ENCODE measurements at places on chromosomes 3 and 15. TPM values are rescaled to one million over a fixed set of nuclear protein-coding genes. Genes with fewer than 3 reads are reported as not detected.

The BNC1 gene
- total RNA-seq: not detected

The NR2E3 gene
- total RNA-seq: not detected

The ITIH4 gene
- 38.5 TPM for total RNA-seq

DNA sequence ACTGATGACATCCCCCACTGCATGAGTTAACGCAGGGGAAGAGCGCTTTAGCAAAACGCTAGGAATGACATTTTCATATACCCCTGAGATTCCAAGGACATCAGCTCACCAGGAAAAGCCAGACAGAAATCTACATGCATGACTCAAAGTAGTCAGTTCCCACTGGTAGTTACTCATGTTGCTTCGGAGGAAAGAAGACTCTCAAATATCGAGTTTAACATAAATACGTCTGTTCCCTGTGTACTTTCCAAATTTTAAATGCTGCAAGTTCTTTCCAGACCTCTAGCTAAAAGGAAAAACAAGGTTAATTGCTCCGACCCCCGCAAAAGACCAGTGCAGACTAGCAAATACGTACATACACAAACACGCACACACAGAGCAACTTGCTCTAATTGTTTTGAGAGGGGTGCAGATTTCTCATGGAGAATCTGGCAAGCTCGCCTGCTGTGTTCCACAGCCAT, 115.4 kb upstream of the PRICKLE2 start:
- no peaks in the 10 kb centered on the region for H3K27me3 ChIP-seq
- no peak overlapping the region for H3K4me3 ChIP-seq
- DNase-seq: no peak
- H3K36me3 ChIP-seq: no peaks in the 10 kb centered on the region
- no peak overlapping the region for H3K27ac ChIP-seq

The KNG1 gene
- total RNA-seq: not detected

The CYP11A1 gene
- not detected for total RNA-seq

The SOX14 gene
- not detected for total RNA-seq

The CFAP161 gene
- total RNA-seq: not detected

- no peak overlapping the region for H3K27ac ChIP-seq
- no peak overlapping the region for H3K4me3 ChIP-seq
- DNase-seq: no peak
- H3K36me3 ChIP-seq: no peaks in the 10 kb centered on the region
- no peaks in the 10 kb centered on the region for H3K4me1 ChIP-seq
- no peaks in the 10 kb centered on the region for H3K27me3 ChIP-seq
Observed at GRCh38 chr3:52167240-52167639, 13.0 kb upstream of the POC1A start.

The SPTBN5 gene
- total RNA-seq: 1.4 TPM

DNA sequence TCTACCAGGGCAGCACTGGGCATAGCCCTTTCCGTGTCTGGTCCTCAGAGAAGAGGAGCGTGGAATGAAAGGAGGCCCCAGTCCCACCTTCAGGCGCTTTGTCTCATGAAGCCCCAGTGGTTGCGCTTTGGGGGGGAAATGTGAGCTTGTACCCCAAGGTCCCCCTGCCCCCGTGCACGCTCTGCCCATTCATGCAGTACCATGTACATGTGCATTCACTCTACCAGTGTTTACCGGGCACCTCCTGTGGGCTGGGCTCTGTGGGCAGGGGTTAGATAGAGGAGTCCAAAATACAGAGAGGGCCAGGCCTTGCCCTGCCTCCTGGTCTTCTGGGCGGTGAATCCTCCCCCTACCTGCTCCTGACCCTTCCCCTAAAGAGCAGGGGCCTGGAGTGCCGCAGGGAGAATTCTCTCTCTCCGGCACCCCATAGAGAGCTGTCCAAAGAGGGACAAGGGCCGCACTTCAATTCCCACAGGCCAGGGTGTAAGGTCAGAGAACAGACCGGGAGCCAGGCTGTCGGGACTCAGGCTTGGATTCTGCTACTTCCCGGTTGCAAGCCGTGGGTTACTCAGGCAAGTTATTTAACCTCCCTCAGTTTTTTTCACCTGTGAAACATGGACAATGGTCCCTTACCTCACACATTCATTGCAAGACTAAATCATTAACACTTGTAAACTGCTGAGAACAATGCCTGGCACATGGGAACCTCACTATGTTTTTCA, 153.4 kb downstream of the MEGF11 start:
- no peaks in the 10 kb centered on the region for H3K4me1 ChIP-seq
- H3K27ac ChIP-seq: no peak overlapping the region
- H3K27me3 ChIP-seq: no peaks in the 10 kb centered on the region
- H3K4me3 ChIP-seq: no peak overlapping the region

DNA sequence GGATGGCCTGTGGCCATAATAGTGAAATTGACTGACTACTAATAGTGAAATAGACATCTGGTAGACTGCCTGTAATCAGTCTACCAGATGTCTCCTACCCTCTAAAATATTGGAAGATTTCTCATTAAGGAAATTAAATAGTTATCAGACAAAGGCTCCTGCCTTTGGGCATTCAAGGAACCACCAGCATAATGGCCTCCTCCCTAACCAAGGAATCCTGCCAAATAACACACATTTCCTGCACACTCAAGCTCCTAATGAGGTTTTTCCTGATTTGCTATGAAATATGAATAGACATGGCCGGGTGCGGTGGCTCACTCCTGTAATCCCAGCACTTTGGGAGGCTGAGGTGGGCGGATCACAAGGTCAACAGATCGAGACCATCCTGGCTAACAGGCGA, 14.6 kb downstream of the NUSAP1 start:
- H3K4me1 ChIP-seq: no peaks in the 10 kb centered on the region
- peaks cover 1% of the 10 kb centered on the region for H3K36me3 ChIP-seq
- H3K27me3 ChIP-seq: no peaks in the 10 kb centered on the region

The SH2D7 gene
- total RNA-seq: not detected

- H3K36me3 ChIP-seq: no peaks in the 10 kb centered on the region
- no peak for DNase-seq
- no peak overlapping the region for H3K4me3 ChIP-seq
- H3K27ac ChIP-seq: no peak overlapping the region
Observed at GRCh38 chr3:120622457-120622856, 26.3 kb downstream of the NDUFB4 start.

DNA sequence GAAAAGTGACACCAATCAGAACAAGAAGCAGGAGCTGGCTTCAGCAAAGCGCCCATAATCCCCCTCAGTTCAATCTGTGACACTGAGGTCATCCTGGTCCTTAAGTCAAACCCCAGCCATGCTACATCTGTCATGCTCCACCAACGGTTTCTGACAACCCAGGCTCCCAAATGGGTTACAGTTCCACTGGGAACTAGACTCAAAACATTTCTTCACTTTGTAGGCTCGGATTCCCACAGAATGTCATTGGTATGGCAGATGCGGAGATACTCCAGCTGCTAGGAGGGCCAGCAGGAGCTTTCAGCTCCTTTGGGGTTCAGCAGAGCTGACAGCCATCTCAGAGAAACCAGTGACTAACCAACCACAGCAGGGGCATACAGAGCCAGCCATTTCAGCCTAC, 48.9 kb downstream of the SUMF1 start:
- H3K4me1 ChIP-seq: no peaks in the 10 kb centered on the region
- peaks cover 8% of the 10 kb centered on the region for H3K36me3 ChIP-seq
- H3K27me3 ChIP-seq: no peaks in the 10 kb centered on the region
- no peak overlapping the region for H3K4me3 ChIP-seq

- no peak overlapping the region for H3K4me3 ChIP-seq
- no peak overlapping the region for H3K27ac ChIP-seq
- peaks cover 6% of the 10 kb centered on the region for H3K27me3 ChIP-seq
- H3K36me3 ChIP-seq: no peaks in the 10 kb centered on the region
- no peak for DNase-seq
- peaks cover 9% of the 10 kb centered on the region for H3K4me1 ChIP-seq
Observed at GRCh38 chr3:48426401-48426909, 3.4 kb downstream of the PLXNB1 start.

DNA sequence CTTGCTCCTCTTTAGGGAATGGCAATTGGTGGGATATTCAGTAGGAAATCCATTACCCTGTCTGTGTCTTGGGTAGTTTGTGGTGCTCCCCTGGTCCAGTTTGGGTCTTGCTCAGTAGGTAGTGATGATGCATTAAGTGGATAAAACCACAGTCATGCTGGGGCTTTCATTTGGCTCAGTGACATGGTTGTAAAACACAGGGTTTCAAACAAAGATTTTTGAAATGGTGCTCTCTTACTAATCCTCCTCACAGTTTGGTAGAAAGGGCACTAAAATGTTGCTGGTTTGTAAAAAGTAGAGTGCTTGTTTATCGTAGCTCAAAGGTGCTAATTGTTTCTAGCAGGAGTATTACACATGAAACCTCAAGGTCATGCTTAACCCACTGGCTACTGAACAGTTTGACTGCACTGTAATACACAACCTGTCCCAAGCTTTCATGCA, 22.9 kb downstream of the BBX start:
- DNase-seq: no peak
- H3K4me1 ChIP-seq: no peaks in the 10 kb centered on the region
- H3K4me3 ChIP-seq: no peak overlapping the region
- no peak overlapping the region for H3K27ac ChIP-seq
- no peaks in the 10 kb centered on the region for H3K27me3 ChIP-seq

DNA sequence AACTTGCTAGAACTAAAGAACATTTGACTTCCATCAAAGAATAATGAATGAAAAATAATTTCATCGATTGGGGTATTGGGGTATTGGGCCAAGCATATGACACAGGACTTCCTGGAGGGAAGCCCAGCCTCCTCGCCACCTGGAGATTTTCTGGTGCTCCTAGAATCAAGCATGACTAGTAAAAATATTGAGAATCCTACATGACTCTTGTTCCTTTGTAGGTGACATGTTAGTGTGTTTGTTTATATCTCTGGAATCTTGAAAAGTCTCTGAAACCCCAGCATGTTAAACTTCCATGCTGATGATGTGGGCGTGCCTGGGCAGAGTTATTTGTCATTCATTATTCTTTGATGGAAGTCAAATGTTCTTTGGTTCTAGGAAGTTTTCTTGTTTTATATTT, 90.1 kb upstream of the EPHB3 start:
- H3K4me3 ChIP-seq: no peak overlapping the region
- H3K27ac ChIP-seq: no peak overlapping the region
- no peak for DNase-seq
- H3K27me3 ChIP-seq: no peaks in the 10 kb centered on the region

The DLL4 gene
- total RNA-seq: 0.36 TPM

DNA sequence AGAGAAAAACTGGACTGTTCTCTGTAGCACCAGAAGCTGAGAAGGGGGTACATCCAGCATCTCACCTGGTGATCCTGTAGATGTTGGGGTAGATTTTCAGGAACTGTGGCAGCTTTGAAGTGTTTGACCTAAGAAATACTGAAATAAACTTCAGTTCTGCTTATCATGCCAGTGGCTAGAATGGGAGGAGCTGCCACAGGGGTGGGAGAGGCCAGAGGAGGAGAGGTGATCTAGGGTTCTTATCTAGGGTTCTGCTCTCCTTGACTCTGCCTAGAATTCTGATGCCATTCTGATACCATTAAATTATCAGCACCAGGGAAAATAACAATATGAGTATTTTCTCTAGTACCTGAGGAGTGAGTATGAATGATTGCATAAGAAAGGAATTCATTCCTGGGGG, 10.2 kb upstream of the CPOX start:
- no peaks in the 10 kb centered on the region for H3K4me1 ChIP-seq
- DNase-seq: no peak
- no peak overlapping the region for H3K27ac ChIP-seq
- H3K27me3 ChIP-seq: no peaks in the 10 kb centered on the region
- no peak overlapping the region for H3K4me3 ChIP-seq

The SLC12A8 gene
- 0.95 TPM for total RNA-seq

DNA sequence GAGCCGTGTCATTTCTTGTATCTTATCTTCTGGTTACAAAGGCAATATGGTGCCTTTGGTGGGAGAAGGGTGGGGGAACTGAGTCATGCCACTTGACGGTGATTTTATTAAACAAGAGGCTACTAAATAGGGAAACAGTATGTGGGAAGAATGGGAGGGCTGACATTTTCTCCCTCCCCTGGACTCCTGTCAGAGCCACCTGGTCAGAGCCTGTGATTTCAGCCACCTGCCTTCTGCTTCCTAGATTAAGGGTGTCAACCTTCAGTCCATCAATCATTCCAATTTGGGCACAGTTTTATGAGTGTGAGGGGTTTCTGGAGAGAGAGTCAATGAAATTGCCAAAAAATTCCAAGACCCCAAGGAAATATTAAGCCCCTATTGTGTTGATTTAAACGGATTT, 87.4 kb downstream of the CHDH start:
- H3K27me3 ChIP-seq: no peaks in the 10 kb centered on the region
- DNase-seq: no peak
- no peak overlapping the region for H3K27ac ChIP-seq
- H3K4me3 ChIP-seq: no peak overlapping the region
- peaks cover 5% of the 10 kb centered on the region for H3K4me1 ChIP-seq

GRCh38 chr3:132730891-132731580, 8.8 kb upstream of the NPHP3 start:
- H3K27me3 ChIP-seq: no peaks in the 10 kb centered on the region
- no peak for DNase-seq
- no peak overlapping the region for H3K27ac ChIP-seq
- no peaks in the 10 kb centered on the region for H3K36me3 ChIP-seq

The ECT2 gene
- 5.1 TPM for total RNA-seq

DNA sequence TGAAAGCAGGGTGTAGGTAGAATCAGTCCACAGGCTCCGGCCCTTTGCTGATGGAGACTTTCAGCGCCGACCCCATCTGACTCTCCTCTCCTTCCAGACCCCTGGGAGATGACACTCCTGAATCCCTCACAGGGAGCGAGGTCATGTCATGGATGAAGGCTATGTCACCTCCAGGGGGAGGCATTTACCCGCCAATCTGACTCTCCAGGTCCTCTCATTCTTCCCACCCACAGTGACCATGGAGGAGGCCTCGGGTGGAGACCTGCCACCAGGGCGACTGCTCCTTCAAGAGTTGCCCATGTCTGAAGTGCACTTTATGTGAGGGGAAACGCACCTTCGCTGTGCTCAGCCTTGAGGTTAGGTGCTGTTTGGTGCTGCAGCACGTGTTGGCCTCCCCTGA, 112.7 kb downstream of the KLF13 start:
- H3K27ac ChIP-seq: no peak overlapping the region
- H3K27me3 ChIP-seq: no peaks in the 10 kb centered on the region
- DNase-seq: peak; percentile 50
- no peak overlapping the region for H3K4me3 ChIP-seq
- H3K4me1 ChIP-seq: peaks cover 67% of the 10 kb centered on the region
- H3K36me3 ChIP-seq: no peaks in the 10 kb centered on the region

- H3K4me3 ChIP-seq: no peak overlapping the region
- no peaks in the 10 kb centered on the region for H3K27me3 ChIP-seq
- no peaks in the 10 kb centered on the region for H3K36me3 ChIP-seq
- no peak for DNase-seq
Observed at GRCh38 chr3:40173227-40173721, 136.2 kb upstream of the EIF1B start.

- no peaks in the 10 kb centered on the region for H3K36me3 ChIP-seq
- H3K27ac ChIP-seq: peak overlapping the region; percentile 49
- DNase-seq: peak; percentile 84
- peak overlapping the region; percentile 72 for H3K4me3 ChIP-seq
Observed at GRCh38 chr15:98647026-98647773, 1.1 kb upstream of the IGF1R start.

DNA sequence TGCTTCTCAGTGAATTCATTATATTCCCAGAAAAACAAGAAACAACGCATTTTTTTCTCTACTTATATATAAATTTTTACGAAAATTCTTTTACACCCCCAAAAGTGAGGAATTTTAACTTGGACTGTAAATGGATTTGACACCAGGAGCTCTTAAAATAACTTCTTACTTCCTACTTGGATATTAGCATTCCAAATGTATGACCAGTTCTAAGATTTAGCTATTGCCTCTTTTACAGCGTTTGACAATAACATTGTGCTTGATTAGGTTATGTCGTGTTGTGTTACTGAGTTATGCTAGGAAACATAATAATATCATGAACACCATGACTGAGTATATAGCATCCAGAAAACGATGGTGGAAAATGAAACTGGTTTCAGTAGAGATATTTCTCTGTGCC, 177.0 kb downstream of the CNTN6 start:
- H3K27ac ChIP-seq: no peak overlapping the region
- no peak for DNase-seq
- H3K4me3 ChIP-seq: no peak overlapping the region
- H3K36me3 ChIP-seq: no peaks in the 10 kb centered on the region
